ENCODE measurements at places on chromosomes 3 and 15. TPM values are rescaled to one million over a fixed set of nuclear protein-coding genes. Genes with fewer than 3 reads are reported as not detected.

Gene ANKRD63
- total RNA-seq: not detected

Gene DPPA4
- total RNA-seq: not detected

Gene GOLGB1
- total RNA-seq: 41.0 TPM

Gene ECE2
- not detected for total RNA-seq

Gene TFG
- total RNA-seq: 70.9 TPM

Gene DISP2
- total RNA-seq: 0.07 TPM

Gene LAMB2
- 470 TPM for total RNA-seq

Gene TEX264
- 31.5 TPM for total RNA-seq

Gene GRM7
- 0.14 TPM for total RNA-seq

Gene FEM1B
- 46.8 TPM for total RNA-seq

Gene THAP10
- total RNA-seq: 3.3 TPM

Gene CAMKV
- total RNA-seq: under 0.01 TPM

Measured in pulmonary artery endothelial cell (primary cell).